Stimulated activated CD4-positive, alpha-beta T cell treated with anti-CD3 and anti-CD28 coated beads, TNF-alpha, amount 100 ng/mL, for 48 hours (primary cell): ENCODE measurements at places on chromosomes 7 and 10.

- no peak for DNase-seq
Measured at GRCh38 chr7:111424768-111425167, 137.5 kb downstream of the IMMP2L start.

DNA sequence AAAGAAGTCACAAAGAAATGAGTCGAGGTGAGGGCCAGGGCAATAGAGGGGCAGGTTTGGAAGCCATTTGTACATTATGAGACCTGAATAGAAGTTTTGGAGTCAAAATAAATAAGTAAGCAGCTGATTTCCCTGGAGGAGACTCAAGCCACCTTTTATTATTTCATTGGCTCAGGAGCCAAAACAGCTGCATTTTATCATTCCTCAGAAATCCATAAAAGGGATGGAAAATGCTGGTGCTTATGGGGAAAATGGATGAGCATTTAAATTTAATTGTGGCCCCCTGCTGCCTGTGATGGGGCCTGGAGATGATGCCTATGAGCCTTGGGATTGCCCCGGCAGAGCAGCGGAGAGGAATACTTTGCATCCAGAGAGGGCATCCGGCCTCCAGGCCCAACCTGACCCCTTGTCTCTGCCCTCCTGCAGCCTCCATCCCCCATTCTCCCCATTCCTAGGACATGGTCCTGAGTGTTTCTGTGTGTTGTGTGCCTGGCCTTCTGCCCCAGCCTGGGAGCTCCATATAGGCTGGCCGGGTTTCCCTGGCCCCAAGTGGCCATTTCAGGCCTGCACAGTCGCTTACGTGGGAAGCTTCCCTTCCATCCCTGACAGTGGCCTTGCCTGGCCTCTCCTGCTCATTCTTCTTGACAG lies 296.8 kb upstream of the ZMIZ1 start:
- DNase-seq: no peak

- no peak for DNase-seq
Measured at GRCh38 chr10:124745673-124746072, 1.5 kb upstream of the FAM53B start.

DNA sequence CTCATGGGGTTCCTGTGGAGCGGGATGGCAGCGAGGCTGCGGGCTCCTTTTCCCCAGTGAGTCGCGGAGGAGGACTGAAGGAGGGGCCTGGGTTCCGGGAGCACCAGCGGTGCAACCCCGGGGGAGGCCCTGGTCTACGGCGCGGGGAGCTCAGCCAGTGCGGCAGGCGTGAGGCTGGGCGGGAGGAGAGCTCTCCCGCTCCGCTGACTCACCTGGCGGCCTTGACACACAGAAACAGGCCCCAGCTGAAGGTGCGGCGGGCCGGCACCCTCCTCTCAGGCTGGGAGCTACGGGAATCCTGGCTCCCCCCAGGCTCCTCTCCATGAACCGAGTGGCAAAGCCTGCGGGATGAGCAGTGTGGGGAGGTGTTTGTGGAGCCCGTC lies 6.8 kb upstream of the NOM1 start:
- DNase-seq: no peak

DNA sequence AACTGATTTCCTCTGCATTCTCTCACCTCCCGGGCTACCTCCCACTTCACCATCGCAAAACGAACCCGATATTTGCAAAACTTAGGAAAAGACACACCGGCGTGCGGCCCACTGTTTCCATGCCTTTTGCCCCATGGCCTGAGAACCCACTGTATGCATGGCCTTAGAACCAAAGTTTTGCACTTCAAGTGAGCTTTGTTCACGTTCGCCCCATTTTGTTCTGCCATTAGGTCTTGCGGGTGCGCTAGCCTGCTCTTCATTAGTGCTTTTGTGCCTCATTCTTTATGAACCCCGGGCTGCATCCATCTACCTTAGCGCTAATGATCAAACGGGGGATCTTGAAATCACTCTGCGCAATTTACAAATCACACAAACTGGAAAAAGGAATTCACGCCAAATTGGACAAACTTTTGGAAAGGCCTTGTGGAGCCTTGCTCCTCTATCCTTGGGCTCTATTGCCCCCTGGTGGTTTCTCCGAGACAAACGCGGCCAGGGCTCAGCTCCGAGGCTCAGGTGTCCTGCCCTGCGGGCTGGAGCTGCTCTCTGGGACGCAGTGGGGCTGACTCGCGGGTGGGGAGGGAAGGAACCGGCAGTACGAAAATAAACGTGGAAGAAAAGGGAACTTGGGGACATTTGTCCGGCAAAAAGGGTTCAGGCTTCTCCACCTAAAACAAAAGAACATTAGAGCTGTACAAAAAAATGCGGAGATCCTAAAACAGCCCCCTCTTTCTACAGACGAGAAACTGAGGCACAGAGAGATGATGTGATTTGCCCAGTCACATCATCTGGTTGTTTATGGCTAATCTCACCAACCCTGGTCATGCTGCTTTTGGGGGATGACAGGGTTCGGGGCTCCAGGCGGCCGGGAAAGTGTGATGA lies 300.4 kb upstream of the NFE2L3 start:
- peak; percentile 55 for DNase-seq

DNA sequence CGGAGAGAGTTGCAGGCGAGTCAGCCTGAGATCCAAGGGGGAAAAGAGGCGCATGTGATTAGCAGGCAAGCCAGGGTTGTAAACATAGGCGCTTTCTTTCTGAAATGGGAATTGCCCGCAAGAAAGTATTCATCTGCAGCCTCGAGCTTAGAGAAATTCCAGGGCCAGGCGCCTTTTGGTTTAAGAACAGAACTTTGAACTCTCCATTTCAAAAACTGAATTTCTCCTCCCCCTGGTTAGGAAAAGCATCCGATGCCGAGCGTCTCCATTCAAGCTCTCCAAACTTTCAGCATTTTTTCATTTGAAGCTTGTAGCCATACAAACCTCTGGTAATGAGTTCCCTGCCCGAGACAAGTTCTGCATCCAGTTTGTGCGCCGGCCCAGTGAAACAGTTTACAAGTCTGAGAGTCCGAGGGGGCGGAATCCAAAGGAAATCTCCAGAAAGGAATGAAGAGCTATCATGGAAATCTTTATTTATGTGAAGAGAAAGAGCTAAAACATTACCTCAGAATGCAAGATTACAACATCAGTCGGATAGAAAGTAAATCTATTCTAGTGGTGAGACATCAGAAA lies 69.9 kb downstream of the FAM204A start:
- no peak for DNase-seq

DNA sequence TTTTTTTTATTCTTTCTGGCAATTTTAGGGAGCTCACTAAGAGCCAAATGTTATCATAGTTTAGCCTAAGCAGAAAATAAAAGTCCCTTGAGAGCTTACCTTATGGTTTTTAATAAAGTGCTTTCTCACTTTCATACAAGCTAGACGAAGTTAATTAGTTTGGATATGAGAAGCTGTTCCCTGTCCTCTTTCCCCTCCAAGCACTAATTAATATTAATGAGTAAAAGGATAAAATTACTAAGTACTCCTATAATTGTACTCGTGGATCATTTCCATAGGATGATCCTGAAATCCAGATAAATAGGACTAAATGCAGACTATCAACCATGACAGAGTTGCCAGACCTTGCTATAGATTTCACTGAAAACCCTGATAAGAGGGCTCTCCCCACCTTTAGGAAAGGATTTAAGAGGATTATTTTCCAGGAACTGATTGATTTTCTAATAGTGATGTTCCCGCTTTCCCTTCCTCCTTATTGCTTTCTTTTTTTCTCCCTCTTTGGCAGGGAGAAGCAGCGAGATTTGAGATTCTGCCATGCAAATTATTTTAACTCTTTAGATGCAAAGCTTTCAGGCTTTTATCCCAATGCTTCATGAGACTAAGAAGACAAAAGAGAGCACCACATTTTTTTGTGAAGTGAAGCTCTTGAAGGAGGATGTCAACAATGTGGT lies 58.3 kb upstream of the HECW1 start:
- DNase-seq: no peak

GRCh38 chr10:89389254-89389653 lies 3.2 kb upstream of the IFIT1 start:
- DNase-seq: no peak

DNA sequence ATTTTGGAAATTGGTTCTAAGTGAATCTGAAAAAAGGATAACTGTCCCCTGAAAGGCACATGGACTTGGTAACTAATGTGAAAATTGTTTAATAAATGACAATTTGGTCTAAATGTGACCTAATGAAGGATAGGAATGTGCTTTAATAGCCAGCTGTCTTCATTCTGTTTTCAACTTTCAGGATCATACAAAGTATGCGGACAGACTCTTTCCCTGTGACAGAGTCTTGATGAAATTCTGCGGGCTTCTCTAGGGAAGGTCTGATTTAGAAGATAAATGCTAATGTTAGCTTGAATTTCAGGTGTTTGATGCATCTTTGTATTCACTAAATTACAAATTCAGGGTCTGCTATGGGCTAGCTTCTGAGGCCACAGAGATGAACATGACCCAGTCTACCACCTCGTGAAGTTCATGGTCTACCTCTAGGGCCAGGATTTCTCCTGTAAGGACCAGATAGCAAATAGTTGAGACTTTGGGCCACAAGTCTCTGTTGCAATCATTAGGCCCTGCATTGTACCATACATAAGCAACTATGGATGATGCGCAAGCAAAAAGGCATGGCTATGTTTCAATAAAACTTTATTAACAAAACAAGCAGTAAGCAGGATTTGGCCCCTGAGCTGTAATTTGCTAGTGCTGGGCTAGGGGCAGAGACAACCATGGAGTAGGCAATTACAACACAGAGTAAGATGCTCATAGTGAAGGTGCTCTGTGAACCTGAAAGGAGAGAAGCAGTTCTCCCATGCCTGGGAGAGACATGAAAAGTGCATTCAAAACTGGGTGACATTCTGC lies 368.6 kb downstream of the INHBA start:
- DNase-seq: no peak

- DNase-seq: no peak
Measured at GRCh38 chr10:31131251-31131650, 99.6 kb upstream of the ZNF438 start.

GRCh38 chr7:133195868-133196267 lies 57.0 kb upstream of the EXOC4 start:
- DNase-seq: no peak

- DNase-seq: no peak
Measured at GRCh38 chr10:132677473-132678227, 108.3 kb downstream of the NKX6-2 start.

- DNase-seq: no peak
Measured at GRCh38 chr7:16961641-16962040, 79.9 kb upstream of the AGR3 start.

GRCh38 chr7:30010021-30010420 lies 16.5 kb downstream of the FKBP14 start:
- DNase-seq: no peak

GRCh38 chr10:9060314-9060713 lies 1005.8 kb downstream of the GATA3 start:
- no peak for DNase-seq

DNA sequence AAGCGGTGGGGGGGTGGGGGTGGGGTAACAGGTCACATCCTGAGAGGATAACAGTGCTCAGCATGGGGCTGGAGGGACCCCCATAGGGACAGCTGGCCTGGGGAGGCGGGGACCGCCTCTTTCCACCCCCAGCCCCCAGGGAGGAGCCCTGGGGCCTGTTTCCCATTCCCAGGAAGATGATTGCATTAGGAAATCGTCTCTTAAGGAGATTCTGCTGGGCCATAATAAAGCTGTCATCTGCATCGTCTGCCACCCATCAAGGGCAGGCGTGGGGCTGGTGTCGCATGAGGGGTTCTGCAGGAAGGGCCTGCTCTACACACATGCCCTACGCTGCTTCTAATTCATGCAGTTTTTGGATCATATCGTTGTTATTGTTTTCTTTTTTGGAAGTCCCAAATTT lies 17.2 kb downstream of the RET start:
- DNase-seq: no peak

DNA sequence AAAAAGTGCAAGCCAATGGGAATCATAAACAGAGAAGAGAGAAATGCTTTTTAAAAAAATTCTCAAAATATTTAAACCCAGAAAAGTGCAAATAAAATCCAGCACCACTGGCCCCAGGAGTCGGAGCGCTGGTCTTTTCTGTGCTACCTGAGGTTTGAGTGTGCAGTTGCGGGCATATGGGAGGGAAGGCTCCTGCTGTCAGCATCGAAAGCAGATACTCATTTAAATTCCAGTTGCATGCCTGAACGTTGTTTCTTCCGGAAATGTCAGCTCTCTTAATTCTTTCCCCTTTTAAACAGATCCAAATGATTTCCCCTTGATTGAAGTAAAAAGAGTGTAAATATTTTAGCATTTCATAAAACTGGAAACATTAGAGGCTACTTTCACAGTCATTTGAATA lies 240.5 kb upstream of the GPR26 start:
- no peak for DNase-seq

- no peak for DNase-seq
Measured at GRCh38 chr7:82050792-82051191, 280.9 kb upstream of the HGF start.

- DNase-seq: no peak
Measured at GRCh38 chr7:156993021-156993924, 17.2 kb downstream of the MNX1 start.

DNA sequence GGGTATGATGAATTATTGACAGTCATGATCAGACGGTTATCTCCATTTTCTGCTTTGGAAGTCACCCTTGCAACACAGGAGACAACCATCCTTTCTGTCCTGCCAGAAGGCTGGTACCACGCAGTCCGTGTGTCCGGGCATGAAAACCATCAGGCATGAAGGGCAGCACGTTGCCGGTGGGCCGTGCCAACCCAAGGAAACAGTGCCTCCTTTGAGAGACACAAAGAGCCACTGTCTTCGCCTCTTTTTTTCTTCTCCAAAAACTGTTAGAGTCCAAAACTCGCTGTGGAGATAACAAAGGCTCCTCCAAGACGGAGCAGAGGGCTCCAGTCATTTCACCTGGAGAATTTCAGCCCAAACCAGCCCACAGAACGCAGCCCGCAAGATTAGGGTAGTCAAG lies 60.4 kb upstream of the ARHGAP21 start:
- no peak for DNase-seq

- DNase-seq: no peak
Measured at GRCh38 chr10:122702275-122702674, 2.6 kb upstream of the C10orf120 start.

DNA sequence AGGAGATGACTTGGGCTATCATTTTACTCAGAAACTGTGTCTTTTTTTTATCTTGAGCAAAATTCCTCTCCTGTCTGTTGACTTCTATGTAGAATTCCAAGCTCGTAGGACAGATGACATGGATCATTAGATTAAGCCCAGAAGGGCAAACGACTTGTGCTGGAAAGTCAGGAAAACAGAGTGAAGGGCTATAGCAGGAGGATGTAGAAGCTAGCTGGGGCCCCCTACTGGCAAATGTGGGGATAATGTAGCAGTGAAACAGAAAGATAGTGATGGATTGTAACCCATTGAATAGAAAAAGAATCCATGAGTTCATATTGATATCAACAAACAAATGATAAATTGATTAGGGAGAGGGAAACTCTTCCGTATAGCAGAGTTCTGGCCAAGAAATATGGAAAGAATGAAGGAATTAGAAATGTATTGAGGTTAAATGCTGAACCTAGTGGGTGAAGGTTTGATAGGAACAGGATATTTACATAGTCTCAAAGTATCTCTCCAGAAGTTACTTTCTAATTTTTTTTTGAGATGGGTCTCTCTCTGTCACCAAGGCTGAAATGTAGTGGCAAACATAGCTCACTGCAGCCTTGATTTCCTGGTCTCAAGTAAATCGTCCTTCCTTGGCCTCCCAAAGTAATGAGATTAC lies 103.6 kb downstream of the LYZL1 start:
- DNase-seq: no peak

GRCh38 chr7:77316219-77316978 lies 99.8 kb downstream of the GSAP start:
- no peak for DNase-seq

GRCh38 chr10:11823122-11823988 lies at the start of gene PROSER2:
Gene PROSER2, plus strand, starts transcription at chr10:11823356. Its CDS starts 28,722 bp downstream, at chr10:11852078.
- DNase-seq: peak; percentile 22
